Islet precursor cell (in vitro differentiated cells): ENCODE measurements at places on chromosomes 1 and 21.

- no peak for DNase-seq
Observed at GRCh38 chr1:100395913-100396312, 43.6 kb downstream of the CDC14A start.

DNA sequence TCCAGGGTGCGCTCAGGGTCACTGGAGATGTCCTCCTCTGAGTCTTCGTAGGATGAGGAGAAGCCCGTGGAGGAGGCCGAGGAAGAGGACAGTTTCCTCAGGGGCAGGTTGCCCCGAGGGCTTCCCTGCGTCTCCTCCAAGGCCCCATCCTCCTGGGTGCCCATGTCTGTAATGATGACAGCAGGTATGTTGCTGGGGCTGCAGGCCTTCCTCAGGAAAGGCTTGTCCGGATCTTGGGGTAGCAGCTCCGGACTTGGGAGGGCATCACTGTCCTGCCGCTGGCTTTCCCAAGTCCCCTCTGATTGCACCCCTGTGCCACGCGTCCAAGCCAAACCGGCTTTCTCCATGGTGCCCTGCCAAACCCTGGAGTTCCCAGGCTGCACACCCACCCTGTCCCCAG, 3.5 kb downstream of the ITPKB start:
- DNase-seq = no peak

- DNase-seq = no peak
Observed at GRCh38 chr1:217982331-217983050, 302.6 kb upstream of the RRP15 start.

GRCh38 chr1:37482796-37483744, 8.7 kb downstream of the ZC3H12A start:
- no peak for DNase-seq

GRCh38 chr1:9164919-9165318, 36.0 kb upstream of the GPR157 start:
- DNase-seq = no peak

DNA sequence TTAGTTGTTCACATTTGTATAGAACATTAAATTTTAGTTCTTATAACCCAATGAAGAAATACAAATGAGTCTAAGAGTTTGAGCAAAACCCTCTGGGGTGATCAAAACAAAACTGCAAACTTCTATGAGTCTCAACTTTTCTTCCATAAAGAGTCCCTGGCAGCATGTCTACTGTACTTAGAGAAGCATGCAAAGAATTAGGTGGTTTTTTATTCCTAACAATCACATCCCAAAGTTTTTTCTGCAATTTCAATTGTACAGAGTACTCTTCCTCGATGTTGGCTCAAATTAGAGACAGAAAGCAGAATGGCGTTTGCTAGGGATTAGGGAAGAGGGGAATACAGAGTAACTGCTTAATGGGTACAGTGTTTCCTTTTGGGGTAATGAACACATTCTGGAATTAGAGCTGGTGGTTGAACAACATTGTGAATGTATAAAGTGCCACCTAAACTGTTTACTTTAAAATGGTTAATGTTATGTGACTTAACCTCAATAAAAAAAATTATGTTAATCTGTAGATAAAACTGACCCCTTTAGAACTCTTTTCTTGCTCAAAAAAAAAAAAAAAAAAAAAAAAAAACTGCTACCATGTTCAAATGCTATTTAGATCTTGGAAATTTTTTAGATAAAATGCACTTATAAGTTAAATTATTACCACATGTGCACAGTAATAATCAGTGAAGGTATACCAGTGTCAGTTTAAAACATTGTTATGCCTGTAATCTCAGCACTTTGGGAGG, 4.8 kb downstream of the RC3H1 start:
- DNase-seq = no peak

DNA sequence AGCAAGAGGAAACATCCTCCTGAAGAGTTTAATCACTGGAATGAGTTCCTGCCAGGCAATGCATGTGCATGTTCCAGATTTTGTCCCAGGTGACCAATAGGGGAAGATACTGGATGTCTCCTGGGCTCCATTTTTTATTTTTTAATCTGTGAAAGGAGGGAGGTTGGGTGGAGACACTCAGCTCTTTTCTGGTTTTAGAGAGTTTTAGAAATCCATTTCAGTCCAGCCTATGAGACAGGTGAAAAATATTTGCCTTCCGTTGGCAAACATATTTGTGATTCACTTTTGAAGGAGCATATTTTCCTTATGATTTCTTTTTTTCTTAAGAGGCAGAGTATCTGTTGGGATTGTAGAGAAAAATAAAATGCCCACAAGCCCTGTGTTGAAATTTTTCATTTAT, 70.7 kb downstream of the ABCA4 start:
- DNase-seq = no peak

DNA sequence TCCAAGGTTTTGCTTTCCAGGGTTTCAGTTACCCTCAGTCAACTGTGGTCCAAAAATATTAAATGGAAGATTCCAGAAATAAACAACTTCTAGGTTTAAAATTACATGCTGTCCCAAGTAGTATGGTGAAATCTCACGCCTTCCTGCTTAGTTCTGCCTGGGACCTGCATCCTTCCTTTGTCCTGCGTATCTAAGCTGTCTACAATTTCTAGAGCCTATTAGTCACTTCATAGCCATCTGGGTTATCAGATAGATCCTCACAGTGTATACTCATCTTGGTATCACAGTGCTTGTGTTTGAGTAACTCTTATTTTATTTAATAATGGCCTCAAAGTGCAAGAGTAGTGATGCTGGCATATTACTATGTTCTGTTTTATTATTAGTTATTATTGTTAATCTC, 157.7 kb downstream of the ROR1 start:
- DNase-seq = no peak

GRCh38 chr1:212512816-212513559, 80.3 kb downstream of the NENF start:
- DNase-seq = peak; percentile 78

DNA sequence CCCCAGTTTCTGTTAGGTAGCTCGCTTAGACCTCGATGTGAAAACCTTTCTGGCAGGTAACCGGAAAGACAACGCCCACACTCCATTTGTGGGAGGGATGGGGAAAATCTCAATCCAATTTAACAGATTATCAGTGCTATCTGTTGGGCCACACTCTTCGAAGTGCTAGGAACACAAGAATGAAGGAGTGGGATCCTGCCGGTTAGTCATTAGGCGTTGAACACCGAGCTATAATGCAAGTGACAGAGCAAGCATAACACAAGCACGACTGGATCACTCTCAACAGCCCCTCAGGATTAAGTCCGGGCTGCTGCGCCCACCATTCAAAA, 531 bp downstream of the SNIP1 start:
- no peak for DNase-seq

- DNase-seq = peak; percentile 76
Observed at GRCh38 chr1:153465811-153466636, 5.6 kb upstream of the S100A7 start.

DNA sequence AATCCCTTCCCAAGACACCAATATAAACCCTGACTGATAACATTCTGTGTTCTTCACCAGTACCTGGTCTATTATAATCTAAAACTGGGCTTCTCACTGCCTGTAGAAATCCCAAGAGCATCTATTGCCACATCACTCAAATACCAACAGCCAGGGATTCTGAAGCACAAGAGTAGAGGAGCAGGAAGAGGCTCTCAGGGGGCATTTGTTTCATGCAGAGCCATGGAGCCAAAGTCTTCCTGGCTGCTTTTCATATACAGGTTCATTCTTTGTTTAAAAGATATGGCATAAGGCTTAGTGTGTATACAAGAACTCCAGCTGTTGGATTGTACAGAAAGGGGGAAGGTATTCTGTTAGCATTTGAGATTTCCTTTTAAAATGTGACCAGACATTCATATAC, 38.2 kb upstream of the USH2A start:
- DNase-seq = no peak

DNA sequence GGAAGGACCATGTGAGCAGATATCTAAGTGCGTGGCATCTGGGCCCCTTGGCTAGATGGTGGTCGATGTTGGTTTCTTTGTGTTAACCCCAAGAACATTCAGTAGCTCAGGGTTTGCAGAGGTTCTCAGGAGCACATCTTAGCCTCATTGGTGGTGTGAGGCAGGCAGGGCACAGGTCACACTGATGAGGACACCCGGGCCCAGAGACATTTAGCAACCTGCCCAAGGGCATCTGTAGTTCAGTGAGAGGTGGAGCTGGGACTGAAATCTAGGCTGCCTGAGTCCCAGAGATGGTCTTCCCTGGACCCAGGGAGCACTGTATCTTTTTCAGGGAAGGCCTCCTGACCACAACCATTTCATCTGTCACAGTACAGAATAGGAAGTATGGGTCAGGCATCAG, 859 bp upstream of the SLC5A9 start:
- DNase-seq = no peak

DNA sequence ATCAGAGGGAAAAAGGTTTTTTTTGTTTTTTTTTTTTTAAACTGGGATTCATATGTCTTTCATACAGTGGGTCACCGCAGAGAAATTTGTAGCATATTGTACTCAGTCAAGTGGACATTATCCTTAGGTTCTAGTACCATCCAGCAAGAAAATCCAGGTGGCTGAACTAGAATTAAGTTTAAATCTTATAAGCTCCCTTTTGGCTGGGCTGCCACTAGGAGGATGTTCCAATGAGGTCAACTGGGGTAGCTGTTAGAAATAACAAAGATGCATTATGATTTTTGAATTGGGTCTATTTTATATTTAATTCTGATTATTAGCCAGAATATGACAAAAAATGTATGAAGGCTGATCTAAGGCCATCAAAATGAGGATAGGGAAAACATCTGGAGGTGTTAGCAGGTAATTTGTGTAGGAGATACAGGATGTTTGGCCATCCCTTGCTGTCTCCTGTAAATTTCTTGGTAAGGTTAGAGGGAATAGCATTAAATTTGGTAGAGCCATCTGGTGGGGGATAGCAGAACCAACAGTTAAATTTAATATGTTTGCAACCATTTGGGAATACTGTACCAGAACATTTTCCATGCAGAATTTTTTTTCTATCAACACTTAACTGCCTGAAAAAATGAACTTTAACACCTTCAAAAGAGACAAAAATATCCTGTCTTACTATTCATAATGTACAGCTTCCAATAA, 568.5 kb upstream of the B3GALT2 start:
- no peak for DNase-seq

DNA sequence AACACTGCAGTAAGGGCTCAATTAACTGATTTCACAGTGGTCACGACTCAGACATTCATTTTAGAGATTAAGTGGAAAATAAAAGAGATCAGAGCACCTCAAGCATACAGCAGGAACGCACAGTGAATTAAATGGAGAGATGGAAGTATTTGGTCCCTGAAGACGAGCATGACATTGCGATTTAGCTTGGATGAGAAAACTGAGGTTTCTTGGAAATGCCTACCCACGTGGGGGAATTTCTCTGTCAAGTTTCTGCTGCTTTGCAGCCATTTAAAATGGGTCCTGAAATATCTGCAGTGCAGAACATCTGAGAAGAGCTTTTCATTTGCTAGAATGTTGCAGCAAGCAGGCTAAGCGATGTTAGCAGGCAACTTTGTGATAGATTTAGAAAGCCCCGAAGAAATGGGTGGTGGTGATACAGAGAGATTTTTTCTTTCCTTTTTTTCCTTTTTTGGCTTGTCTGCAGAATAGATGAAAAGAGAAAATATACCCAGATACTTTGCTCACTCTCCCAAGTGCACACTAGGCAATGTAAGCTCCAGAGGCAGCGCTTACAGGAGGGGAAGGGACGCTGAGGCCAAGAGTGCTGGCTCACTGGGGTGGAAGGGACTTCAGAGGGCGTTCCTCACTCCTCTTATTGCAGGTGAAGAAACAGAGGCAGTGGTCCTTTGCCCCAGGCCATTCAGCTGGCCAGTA, 258.0 kb downstream of the KCNJ6 start:
- DNase-seq = peak; percentile 35
